ENCODE measurements at places on chromosomes 3 and 15. TPM values are rescaled to one million over a fixed set of nuclear protein-coding genes. Genes with fewer than 3 reads are reported as not detected.

Gene PLCD1
- total RNA-seq = 19.6 TPM

Gene LARP6
- 11.4 TPM for total RNA-seq

Gene GPR156
- total RNA-seq = 0.89 TPM

Gene TTLL13
- not detected for total RNA-seq

Gene NCK1
- 31.0 TPM for total RNA-seq

Gene MUC4
- total RNA-seq = 41.3 TPM

GRCh38 chr15:68289621-68290352, 12.2 kb downstream of the FEM1B start:
- DNase-seq = no peak

DNA sequence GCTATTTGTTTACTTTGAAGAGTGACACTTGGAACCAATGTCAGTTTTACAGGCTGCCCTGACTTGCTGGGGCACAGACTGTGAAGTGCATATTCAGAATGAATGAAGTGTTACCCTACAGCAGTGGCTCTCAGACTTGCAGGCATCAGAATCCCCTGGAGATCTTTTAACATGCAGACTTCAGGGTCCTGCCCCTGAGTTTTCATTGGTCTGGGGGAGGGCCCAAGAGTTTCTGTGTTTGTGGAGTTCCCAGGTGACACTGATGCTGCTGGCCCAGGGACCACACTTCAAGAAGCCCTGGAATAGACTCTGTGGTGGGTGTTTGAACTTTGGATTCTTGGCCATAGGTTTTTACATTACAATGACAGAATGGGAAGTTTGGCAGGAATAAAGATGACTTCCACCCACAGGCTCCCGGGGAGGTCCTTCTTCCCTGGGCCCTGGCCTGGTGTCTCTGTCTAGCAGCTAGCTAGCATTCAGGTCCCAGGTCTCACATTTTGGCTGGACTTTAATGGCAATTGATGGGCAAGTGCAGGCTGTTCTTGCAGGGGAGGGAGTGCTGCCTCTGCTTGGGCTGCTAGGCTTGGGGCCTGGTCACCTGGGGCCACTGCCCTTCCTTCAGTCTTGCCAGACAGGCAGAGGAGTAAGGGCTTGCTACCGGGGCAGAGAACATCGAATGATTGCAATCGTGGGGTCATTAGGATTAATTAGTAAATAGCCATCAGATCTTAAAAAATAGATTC, 149.0 kb downstream of the APBA2 start:
- no peak for DNase-seq

GRCh38 chr3:195148549-195148948, 122.4 kb downstream of the XXYLT1 start:
- no peak for DNase-seq

DNA sequence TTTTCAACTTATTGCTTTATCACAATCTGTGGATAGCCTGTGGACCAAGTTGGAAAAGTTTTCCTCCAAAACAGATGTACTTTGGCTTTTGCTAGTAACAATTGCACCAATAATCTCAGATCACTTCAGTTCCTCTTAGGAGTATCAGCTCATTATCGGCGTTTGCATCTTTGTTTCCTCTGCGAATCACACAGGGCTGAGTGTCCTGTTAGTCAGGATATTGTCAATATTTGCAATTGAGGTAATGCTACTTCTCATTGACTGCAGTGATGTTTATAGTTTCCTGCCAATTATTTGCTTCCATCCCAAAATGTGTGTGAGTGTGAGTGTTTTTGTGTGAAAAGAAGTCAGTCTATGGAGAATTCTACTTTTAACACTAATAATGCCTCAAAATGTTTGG, 545.0 kb downstream of the SI start:
- no peak for DNase-seq

DNA sequence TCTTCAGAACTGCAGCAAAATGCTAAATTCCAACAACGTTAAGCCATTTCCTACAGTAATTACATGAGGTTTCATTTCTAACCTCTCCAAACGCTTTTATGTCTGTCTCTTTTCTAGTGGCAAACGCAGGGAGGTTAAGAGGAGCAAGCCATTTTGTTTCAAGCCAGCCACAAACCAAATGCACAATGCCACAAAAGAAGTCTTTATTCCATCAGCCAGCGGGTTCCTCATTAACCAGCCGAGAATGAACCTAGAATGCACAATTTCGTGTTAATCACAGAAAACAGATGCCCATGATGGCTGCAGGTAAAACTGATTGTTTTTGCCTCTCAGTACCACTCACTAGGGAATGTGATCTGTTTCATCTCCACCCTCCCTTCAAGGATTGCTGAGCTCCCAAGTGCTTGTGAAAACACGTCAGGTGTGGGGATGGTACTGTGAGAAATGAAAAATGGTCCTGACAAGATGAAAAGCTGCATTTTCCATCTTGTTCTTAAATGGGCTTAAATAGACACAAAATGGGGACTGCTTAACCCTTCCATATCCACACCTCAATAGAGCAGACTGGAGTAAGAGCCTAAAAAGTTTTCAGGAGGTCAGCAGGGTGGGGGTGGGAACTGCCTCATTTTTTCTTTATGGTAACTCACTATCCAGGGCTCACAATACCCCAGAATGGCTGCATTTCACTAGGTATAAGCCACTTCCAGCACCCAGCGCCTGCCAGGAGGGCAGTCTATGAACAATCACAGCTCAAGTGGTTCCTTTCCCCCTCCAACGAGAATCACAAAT, 277.1 kb downstream of the MAGI1 start:
- no peak for DNase-seq

DNA sequence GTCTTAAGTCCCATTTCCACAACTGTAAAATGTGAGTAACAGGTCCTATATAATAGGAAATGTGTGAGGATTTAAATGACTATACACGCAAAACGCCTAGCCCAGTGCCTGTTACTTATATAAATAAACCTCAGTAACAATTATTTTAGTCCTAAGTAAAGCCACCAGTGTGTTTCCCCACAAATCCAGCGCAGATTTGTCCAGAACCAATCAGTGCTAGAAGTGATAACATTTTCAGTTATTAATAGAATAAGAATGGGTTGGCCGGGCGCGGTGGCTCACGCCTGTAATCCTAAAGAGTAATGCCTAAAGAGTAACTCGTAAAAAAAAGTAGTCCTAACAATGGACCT, 561 bp downstream of the RPAP1 start:
- no peak for DNase-seq

DNA sequence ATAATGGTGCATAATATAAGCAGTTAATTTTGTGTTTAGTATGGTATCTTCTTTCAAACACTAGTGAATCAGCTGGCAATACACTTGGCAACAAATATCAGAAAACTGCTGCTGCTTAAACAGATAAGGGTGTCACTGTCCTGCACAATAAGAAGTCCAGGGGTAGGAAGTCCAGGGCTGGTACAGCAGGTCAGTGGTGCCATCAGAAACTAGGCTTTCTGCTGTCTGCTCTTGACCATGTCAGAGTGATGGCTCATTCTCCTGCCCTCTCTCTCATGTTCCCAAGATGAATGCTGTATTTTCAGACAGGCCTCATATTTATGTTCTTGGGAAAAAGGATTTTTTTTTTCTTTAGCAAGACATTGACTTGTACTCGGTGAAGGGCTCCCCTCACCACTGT, 9.2 kb upstream of the GRK7 start:
- DNase-seq = no peak

GRCh38 chr3:169846458-169847193, 23.1 kb downstream of the LRRC31 start:
- DNase-seq = no peak

GRCh38 chr3:108133858-108134554, 43.2 kb upstream of the CD47 start:
- no peak for DNase-seq

GRCh38 chr3:78863306-78864203, 904.2 kb downstream of the ROBO1 start:
- DNase-seq = no peak

GRCh38 chr15:75153087-75153486, 48.6 kb upstream of the C15orf39 start:
- DNase-seq = no peak

DNA sequence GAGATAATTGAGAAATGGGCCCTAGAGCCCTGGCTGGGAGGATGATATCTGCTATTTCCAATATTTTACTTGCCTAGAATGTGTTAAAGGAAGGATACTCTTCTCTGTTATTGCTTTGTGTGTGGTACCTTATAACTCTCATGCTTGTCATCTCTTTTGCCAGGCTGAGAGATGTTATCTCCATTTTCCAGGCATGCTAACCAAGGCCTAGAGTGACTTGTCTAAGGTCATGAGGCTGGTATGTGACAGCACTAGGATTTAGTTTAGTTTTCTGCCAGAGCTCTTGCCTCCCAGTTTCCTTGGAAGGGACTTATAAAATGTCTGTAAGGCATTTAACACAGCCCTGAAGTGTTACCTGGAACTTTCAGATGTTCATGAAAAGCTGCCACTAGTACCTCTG, 1.4 kb downstream of the CLK3 start:
- no peak for DNase-seq

DNA sequence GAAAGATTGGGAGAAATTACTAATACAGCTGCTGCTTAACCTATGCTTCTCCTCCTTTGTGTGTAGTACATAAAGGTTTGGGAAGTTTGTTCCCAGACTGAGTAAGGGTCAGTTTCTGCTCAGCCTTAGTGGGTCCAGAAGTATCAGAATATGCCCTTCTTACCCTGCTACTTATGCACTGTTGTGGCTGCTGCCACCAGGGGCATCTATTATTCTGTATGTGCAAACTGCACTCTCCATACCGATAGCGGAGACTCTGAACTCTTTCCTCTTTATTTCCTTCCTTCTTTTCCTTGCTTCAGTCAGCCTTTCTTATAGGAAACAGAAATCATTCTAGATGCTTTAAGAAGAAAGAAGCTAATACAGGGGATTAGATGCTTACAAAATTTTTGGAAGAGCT, 4.0 kb downstream of the NEDD4 start:
- no peak for DNase-seq
